CD4-positive, alpha-beta T cell treated with Interleukin-10 for 1 hour (primary cell): ENCODE measurements at places on chromosomes 4 and X.

- no peak for DNase-seq
Observed at GRCh38 chr4:751676-752075, 46.0 kb downstream of the PCGF3 start.

- no peak for DNase-seq
Observed at GRCh38 chrX:551306-551705, 79.3 kb upstream of the SHOX start.

DNA sequence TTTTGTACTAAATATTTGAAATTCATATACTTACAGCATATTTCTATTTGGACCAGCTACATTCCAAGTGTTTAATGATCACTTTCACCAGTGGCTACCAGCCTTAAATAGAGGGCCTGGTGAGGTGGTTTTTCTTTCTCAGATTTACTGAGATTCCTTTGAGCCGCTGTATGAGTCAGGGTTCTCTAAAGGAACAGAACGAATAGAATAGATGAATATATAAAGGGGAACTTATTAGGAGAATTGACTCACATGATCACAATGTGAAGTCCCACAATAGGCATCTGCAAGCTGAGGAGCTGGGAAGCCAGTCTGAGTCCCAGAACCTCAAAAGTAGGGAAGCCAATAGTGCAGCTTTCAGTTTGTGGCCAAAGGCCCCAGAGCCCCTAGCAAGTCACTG lies 146.2 kb upstream of the TLL1 start:
- DNase-seq = no peak

DNA sequence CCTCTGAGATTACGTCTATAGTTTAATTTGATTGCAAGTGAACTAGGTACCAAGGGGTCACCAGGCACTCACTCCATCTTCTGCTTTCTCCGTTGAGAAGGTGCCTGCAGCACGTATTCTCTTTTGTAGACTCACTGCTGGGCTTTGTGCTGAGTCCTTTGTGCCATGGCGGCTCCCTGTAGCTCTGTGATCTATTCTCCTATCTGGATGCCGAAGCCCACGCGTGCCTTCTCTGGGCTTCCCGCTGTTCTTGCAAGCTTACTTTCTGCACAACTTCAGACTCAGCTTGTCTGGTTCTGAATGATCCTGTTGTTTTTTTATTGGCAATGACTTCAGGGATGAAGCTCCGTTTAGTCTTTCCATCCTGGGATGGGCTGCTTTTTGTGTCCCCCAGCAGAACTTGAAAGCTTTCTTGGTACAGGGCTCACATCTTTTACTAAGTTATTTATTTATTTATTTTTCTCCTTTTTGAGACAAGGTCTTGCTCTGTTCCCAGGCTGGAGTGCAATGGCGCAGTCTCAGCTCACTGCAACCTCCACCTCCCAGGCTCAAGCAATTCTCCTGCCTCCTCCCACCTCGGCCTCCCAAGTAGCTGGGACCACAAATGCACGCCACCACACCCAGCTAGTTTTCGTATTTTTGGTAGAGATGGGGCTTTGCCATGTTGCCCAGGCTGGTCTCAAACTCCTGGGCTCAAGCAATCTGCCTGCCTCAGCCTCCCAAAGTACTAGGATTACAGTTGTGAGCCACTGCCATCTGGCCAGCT lies 100.9 kb upstream of the NKX1-1 start:
- DNase-seq = no peak

- DNase-seq = no peak
Observed at GRCh38 chrX:86724277-86724676, 576.0 kb downstream of the DACH2 start.

DNA sequence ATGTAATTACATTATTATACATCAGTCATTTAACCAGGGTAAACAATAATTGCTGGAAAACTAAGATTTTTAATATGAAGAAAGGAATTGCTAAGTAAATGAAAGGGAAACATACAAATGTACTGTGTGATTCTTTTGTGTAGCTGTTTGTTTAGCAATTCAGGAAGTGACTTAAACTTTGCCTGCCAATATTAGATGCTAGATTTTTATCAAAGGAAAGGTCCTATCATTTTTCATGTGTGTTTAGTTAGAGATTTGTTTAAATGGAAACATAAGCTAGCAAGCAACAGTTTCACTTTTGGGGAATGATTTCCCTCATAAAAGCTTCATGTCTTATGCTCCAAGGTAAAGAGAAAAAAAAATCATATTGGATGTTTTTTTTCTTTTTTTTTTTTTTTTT lies 95.1 kb upstream of the LIMCH1 start:
- DNase-seq = no peak

DNA sequence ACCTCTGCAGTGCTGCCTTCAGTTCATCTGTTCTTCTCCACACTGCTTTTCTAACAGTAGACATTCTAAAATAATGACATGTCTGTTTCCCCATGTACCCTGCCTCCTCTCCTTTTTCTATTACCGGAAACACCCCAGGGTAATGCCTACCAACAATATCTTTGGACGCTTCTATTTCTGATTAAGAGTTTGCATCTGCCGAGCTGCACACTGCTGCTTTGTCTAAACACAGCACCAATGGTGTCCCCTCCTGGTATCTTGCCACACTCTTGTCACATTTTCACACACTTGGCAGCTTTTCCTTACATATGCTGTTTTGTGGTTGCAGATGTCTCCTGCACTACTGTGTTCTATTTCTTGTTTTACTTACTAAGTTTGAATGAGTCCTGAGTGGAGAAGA lies 288.8 kb downstream of the GRIA2 start:
- DNase-seq = no peak

DNA sequence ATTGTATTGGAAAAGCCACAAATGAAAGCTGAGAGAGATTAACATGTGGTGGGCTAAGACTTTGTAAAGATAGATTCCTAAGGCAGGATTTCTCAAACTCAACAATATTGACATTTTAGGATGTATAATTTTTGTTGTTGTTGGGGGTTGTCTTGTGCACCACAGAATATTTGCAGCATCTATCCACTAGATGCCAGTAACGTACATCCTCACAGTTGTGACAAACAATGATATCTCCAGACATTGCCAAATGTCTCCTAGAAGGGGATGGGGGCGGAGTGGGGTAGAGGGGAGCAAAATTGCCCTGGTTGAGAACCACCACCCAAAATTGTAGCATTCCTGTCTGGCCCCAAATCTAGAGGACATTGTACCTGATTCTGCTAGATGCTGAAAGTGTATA lies 14.7 kb upstream of the CBR4 start:
- DNase-seq = peak; percentile 15

GRCh38 chr4:163768014-163768413 lies 273.5 kb downstream of the TMA16 start:
- no peak for DNase-seq

GRCh38 chr4:61202638-61203435 lies 2.7 kb downstream of the ADGRL3 start:
- DNase-seq = no peak

GRCh38 chr4:64022560-64022959 lies 386.7 kb downstream of the TECRL start:
- no peak for DNase-seq

DNA sequence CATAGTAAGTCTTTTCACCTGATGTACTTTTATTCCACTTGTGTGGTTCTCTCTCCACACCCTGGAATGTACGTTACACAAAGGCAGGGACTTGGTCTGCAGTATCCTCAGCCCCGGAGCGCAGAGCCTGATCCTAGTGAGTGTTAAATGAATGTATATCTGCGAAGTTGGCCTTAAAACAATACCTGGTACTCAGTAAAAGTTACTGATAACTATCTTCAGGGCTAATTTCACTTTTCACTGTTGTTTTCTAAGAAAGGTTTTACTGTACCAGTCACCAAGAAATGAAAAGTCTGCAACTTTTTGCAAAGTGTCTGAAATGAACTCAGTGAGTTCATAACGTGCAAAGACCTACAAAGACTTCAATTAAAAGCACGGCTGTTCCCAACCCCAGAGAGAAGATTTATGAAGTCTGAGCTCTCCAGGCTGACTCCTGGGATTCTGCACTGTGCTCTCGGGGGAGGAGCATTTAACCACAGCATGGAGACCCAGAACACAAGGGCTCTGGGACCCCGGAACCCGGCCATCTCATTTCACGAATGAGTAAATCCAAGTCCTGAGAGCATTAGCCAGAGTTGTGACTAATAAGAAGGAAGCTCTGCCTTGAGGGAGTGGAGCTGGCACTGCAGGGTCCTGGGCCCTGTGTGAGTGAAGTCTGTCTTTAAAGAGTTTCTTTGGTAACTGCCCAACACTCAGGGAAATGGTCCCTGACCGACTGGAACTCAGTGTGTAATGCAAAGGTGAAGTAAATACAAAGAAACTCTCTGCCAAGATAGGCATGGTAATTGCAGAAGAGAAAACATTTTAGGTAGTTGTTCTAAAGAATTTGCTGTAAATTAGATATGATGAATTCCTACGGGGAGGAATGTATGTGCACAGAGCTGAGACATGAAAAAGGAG lies 165.8 kb downstream of the NSUN7 start:
- no peak for DNase-seq

- peak; percentile 64 for DNase-seq
Observed at GRCh38 chrX:71992711-71993110, 82.1 kb downstream of the NHSL2 start.

GRCh38 chr4:8041172-8041571 lies 101.5 kb upstream of the AFAP1 start:
- DNase-seq = no peak

GRCh38 chr4:8459867-8460445 lies 19.4 kb downstream of the TRMT44 start:
- DNase-seq = no peak

- no peak for DNase-seq
Observed at GRCh38 chr4:155248002-155248896, 39.8 kb downstream of the NPY2R start.

- DNase-seq = no peak
Observed at GRCh38 chr4:26275281-26275680, 45.5 kb upstream of the RBPJ start.

DNA sequence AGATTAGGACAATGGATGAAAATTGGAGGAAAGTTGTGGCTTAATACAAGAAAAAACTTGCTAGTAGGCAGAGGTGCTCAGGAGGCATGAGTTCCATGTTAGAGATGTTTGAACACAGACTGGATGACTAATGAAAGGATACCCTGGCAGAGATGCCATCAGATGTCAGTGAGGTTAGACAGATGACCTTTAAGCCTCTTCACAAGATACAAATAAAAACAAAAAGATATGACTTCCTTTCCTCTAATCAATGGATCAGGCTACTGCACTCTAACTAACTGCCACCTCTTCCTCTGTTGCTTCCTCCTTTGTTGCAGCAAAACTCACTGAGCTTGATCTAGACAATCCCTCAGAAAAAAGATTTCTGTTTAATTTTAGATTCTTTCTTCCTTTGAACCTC lies 14.7 kb downstream of the STAP1 start:
- no peak for DNase-seq

- no peak for DNase-seq
Observed at GRCh38 chr4:7783541-7783940, 156.1 kb downstream of the AFAP1 start.

DNA sequence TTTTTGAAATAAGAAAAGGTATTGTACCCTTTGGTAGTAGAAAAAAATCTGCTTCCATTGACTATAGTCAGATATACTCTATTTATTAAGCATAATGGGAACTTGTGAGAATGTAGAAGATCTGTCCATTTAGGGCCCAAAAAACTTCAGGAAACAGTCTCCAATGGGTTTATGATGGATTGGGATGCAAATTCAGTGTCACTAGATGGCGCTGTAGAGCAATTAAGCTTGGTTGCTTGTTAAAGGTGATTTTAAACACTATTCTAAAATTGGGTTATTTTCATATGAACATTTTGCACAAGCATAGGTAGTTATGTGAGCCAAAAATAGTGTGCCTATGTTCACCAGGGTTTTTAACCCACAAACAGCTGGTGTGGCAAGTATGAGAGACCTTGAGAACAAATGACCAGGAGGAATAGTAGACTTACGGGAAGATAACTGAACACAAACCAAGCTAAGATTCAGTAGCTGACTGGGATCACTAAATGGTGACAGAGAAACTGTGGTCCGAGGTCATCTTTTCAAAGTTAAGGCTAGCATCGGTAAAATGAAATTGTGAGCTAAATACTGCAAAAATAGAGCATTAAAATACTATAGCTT lies 80.3 kb upstream of the LSM6 start:
- peak; percentile 21 for DNase-seq

DNA sequence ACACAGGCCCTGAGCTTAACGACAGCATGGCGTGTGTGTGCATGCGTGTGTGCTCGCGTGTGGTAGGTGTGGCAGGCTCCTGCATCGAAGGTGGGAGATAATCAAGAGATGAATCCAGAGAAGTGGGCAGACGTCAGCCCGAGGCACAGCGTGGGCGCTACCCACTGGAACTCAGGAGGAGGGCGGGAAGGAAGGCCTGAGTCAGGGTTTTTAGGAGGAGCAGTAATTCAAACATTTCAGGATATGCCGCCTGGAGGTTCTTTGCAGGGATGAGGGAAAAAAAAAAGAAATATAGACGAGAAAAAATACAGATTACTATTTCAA lies 66.3 kb upstream of the STX18 start:
- no peak for DNase-seq

DNA sequence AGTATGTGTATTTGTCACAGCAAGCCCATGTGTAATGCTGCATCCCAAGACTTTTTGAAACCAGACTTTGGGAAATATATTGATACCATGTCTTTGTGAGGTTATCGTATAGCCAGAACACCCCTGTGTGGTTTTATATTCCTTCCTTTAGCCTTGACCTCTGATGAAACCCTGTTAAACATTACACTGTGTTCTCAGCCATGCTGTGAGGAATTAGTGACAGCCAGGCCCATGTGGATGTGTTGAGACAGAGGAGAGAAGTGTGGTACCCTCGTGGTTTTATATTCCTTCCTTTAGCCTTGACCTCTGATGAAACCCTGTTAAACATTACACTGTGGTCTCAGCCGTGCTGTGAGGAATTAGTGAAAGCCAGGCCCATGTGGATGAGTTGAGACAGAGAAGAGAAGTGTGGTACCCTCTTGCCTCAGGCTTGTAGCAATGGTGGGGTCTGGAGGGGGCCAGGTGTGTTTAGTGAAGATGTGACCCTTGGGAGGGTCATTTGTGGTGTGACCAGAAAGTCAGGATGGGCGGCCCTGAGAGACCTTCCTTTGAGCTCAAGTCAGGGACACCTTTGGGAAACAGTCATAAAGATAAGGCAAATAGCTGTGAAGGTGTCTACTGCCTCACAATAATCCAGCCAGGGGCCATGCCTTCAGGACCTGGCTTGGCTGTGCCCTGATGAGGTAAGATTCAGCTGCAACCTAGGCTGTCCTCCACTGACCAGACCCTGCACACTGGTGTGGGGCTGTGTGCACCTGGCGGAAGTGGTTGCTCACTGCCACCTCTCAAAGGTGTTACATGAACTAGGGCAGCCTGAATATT lies 110.0 kb downstream of the IRF2 start:
- no peak for DNase-seq

DNA sequence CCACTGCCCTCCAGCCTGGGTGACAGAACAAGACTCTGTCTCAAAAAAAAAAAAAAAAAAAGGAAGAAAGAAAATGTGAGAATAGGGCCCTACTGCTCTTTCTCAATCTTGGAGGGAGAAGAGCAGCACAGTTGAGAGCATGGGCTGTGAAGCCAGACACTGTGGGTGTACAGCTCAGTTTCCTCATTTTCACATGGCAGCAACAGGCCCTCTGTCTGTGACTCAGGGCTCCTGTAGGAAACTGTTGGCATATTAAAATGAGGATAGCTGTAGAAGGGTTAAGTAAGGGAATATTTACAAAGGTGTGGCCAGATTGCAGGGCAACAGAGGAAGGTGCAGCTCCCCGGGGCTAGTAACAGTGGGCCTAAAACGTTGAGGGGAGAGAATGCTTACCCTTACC lies 3.4 kb downstream of the AKAP14 start:
- DNase-seq = no peak
